ENCODE measurements at places on chromosomes 7 and 10. TPM values are rescaled to one million over a fixed set of nuclear protein-coding genes. Genes with fewer than 3 reads are reported as not detected.
A peak's percentile ranks its signal among the peaks of the same experiment; 100 is the strongest.

DNA sequence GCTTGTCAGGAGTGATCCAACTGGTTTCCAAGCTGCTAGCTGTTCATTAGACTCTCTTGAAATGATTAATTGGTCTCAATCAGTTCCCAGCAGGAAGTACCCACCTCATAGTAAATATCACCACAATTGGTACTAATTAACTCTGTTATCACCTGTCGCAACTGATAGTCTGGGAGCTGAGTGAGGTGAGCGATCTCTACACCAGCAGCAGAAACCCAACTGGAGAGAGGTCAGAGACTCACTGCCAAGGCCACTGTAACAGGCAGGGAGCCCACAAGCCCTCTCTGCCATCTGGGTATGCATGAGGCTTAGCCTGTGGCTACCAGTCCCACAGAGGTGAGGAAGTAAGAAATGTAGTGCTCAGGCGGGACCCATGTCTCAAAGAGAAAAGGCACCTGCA lies 245.5 kb downstream of the DYNC1I1 start:
- H3K27me3 ChIP-seq = peaks cover 94% of the 10 kb centered on the region
- H3K4me3 ChIP-seq = no peak overlapping the region
- no peaks in the 10 kb centered on the region for H3K4me1 ChIP-seq
- no peak overlapping the region for H3K27ac ChIP-seq

- no peak overlapping the region for H3K27ac ChIP-seq
- no peak for DNase-seq
- H3K4me1 ChIP-seq = no peaks in the 10 kb centered on the region
- H3K36me3 ChIP-seq = no peaks in the 10 kb centered on the region
Measured at GRCh38 chr7:155466142-155466813, 8.3 kb downstream of the EN2 start.

DNA sequence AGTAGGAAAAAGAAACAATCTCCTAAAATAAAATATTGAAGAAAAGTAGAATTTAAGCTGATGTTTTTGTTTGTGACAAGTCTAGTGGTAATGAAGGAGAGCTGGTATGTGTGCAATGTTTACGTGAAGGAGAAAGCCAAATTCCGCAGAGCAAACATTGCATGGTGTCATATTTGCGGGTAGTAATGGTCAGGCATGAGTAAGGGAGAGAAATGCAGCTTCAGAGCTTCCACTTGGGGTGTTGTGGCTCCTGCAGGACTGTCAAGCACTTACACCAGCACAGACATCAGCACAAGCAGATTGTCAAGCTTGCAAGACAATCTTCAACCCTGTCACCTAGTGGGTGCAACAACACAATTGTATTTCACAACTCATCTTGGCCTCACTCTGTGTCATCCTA lies 136.5 kb upstream of the ETV1 start:
- no peaks in the 10 kb centered on the region for H3K4me1 ChIP-seq
- no peaks in the 10 kb centered on the region for H3K27me3 ChIP-seq
- no peaks in the 10 kb centered on the region for H3K36me3 ChIP-seq
- no peak overlapping the region for H3K27ac ChIP-seq

- peaks cover 9% of the 10 kb centered on the region for H3K4me1 ChIP-seq
- no peak overlapping the region for H3K27ac ChIP-seq
- H3K27me3 ChIP-seq = no peaks in the 10 kb centered on the region
- peak overlapping the region; percentile 97 for H3K4me3 ChIP-seq
- H3K36me3 ChIP-seq = no peaks in the 10 kb centered on the region
- no peak for DNase-seq
Measured at GRCh38 chr7:26397796-26398426, 106.2 kb downstream of the SNX10 start.

DNA sequence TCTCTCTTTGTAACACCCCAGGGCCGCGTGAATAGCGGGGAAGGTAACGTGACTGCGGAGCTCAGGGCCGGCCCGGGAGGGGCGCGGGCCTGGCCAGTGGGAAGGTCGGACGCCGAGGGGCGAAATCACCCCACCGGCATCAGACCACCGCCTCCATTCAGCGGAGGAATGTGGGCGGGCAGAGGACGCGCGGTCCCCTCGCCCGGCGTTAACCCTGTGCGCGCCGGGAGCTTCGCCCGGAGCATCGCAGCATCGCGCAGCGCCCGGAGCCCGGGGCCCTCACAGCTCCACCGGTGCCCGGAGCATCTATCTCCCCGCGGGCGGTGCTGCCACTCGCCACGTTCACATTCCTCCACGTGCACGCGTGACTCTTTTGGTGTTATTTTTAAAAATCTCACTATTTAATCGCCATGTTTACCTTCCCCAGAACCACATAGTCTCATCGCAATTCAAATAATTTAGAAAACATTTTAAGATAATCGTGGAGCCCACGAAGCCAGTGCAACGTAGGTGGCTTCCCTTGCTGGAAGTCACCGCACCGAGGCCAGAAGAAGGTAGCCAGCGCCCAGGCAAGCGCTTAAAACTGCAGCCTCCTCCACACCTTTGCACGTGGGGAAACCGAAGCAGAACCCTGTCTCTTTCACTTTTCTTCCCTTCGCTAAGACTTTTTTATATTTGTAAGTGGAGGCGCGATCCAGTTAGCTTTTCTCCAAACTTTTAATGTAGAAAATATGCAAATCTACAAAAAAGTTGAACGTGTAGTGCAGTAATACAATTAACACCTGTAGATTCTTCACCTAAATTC lies 21.8 kb downstream of the FGFBP3 start:
- no peak for DNase-seq
- peaks cover 6% of the 10 kb centered on the region for H3K4me1 ChIP-seq

- no peak for DNase-seq
- H3K4me3 ChIP-seq = no peak overlapping the region
- H3K4me1 ChIP-seq = no peaks in the 10 kb centered on the region
- no peaks in the 10 kb centered on the region for H3K27me3 ChIP-seq
- H3K36me3 ChIP-seq = no peaks in the 10 kb centered on the region
Measured at GRCh38 chr7:81645435-81645834, 124.4 kb downstream of the HGF start.

DNA sequence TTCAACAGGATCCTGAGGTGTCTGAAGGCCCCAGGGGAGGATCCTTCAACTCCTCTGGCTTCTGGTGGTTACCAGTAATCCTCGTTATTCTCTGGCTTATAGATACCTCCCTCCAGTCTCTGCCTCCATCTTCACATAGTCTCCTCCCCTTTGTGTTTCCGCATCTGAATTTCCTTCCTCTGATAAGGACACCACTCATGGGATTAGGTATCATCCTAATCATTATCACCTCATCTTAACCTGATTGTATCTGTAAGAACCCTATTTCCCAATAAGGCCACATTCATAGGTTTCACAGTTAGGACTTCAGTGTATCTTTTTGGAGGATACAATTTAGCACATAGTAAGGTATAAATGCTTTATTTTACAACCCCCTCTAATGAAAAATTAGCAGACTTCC lies 1189.2 kb downstream of the CNTNAP2 start:
- H3K27ac ChIP-seq = no peak overlapping the region
- no peaks in the 10 kb centered on the region for H3K36me3 ChIP-seq
- H3K4me1 ChIP-seq = no peaks in the 10 kb centered on the region

DNA sequence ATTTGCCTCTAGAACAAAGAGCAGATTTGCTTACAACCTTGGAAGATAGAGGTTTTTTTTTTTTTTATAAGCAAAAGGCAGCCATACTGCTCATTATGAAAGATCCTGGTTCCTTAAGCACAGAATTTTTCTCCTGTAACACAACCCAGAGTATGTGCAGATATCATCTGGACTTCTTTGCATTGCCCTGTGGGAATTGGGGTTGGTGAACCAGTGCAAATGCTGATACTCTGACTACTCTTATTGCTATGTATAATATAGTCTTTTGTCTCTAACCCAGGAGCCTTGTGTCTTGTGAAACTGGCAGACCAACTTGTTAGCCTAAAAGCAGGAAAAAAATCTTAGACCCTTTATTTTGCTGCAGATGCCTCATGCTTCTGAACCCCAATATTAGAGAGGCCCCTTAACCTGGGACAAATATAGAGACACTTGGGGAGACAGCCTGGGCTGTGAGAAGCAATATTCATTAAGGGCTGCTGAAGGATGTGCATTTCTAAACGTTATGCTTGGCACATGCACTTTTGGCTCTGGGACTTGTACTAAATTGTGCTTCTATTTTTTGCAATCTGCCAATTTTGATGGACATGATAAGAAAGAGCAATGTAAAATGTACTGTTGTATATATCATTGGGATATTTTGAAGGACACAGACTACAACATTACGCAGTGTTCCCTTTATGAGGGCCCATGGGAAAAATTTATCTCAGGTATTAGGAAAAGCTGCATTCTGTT lies 78.9 kb downstream of the ANLN start:
- H3K4me3 ChIP-seq = no peak overlapping the region
- H3K27me3 ChIP-seq = no peaks in the 10 kb centered on the region
- H3K4me1 ChIP-seq = peaks cover 8% of the 10 kb centered on the region
- no peaks in the 10 kb centered on the region for H3K36me3 ChIP-seq

GRCh38 chr10:91589658-91590035 lies 43.2 kb downstream of the PPP1R3C start:
- H3K36me3 ChIP-seq = peaks cover 5% of the 10 kb centered on the region
- peaks cover 24% of the 10 kb centered on the region for H3K4me1 ChIP-seq
- H3K27me3 ChIP-seq = no peaks in the 10 kb centered on the region
- no peak overlapping the region for H3K27ac ChIP-seq

- peaks cover 9% of the 10 kb centered on the region for H3K4me1 ChIP-seq
- H3K36me3 ChIP-seq = no peaks in the 10 kb centered on the region
- H3K27ac ChIP-seq = no peak overlapping the region
- H3K4me3 ChIP-seq = no peak overlapping the region
- no peak for DNase-seq
- no peaks in the 10 kb centered on the region for H3K27me3 ChIP-seq
Measured at GRCh38 chr10:35882422-35883150, 240.5 kb upstream of the FZD8 start.

Gene RBM33
- 80.5 TPM for total RNA-seq

Gene MOGAT3
- not detected for total RNA-seq

All from MCF 10A (cell line).